ENCODE measurements at places on chromosomes 16 and 17.

DNA sequence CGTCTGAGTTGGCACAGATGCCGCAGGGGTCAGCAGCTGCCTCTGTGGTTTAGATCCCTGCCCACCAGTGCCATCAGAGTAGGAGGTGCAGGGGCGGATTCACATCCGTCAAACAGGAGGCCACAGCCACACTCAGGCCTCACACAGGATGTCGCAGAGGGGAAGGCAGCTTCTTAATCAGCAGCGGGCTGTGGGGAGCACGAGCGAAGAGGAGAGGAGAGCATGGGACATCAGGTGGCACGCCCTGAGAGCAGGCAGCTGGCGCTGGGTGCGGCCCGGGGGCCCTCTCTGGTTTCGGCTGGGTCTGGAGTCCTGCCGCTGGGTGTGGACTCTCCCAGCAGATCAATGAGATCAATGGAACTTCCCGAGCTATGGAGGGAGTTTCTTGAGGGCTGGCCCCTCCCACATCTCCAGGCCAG, 9.6 kb downstream of the LLGL2 start:
- no peak for DNase-seq

DNA sequence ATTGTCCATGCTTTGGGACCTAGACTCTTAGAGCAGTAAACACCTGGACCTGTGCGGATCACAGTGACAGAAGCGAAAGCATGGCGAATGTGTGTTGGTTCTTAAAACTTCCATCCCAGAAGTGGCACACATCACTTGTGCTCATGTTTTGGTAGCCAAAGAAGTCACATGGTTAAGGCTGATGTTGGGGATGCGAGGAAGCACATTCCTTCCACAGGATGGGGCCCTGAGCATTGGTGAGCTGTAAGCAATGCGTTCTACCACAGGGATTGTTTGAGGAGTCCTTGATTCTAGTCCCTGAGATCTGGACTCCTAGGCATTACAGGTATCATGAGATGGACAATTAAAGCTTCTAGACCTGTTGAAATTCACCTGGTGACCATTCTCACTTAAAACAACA, 375.9 kb downstream of the UTP18 start:
- DNase-seq: no peak

DNA sequence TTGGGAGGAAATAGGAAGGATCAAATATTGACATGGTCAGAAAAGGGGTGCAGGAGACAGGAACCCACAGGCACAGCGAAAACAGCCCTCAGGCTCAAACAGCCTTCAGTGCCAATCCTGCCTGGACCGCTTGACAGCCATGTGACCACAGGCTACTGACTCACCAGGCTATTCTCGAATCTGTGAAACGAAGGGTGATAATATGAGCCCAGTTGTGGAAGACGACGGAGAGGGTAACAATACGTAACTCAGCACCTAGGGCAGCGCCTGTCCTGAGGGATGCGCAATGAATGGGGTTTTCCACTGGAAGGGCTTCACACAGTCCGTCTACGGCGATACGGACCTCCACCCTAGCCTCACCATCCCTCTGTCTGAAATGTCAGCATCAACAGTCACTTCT, 117.3 kb upstream of the RCVRN start:
- DNase-seq: no peak

DNA sequence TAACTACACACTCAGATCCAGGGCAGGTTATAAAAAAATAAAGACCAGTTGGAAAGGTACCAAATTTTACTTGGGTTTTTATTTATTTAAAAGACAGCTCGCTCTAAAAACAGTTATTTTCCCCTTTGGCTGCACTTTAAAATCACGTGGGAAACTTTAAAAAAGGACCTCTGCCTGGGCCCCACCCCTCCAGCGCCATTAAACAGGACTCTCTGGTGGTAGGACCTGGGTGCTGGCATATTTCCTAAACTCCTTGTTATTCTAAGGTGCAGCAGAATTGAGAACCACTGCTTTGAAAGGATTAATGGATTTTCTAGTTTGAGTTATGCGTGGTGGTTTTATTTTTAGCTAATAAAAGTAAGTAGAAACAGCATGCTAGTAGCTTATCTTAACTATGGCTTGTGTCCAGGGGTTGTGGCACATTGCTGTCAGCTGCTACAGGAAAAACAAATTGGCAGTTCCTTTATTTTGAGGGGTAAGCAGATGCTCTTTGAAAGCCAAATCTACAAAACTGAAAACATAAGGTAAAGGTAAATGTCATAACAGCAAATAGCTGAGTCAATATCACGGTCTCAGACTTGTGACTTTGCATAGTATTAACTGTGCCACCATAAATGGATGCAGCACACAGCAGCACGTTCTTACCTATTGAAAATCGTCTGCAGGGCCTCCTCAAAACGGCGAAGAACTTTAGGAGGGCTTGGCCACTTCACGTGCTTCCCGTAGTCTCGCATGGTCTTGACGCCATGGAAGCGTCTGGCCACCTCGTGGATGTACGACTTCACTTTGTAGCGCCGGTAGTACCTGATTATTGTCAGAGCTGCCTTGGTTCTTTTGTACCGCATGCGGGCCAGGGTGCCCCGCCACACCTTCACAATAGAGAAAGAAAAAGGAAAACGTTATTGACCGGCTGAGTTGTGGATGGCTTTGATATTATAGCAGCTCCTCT, 172.0 kb downstream of the CDK5R1 start:
- DNase-seq: no peak

- DNase-seq: no peak
These were observed 401 bp downstream of the ARL16 start for GRCh38 chr17:81683208-81683583.

GRCh38 chr17:59027750-59028149, 78.9 kb downstream of the TRIM37 start:
- DNase-seq: no peak

GRCh38 chr17:42642336-42642735, 16.7 kb upstream of the TUBG2 start:
- DNase-seq: no peak

DNA sequence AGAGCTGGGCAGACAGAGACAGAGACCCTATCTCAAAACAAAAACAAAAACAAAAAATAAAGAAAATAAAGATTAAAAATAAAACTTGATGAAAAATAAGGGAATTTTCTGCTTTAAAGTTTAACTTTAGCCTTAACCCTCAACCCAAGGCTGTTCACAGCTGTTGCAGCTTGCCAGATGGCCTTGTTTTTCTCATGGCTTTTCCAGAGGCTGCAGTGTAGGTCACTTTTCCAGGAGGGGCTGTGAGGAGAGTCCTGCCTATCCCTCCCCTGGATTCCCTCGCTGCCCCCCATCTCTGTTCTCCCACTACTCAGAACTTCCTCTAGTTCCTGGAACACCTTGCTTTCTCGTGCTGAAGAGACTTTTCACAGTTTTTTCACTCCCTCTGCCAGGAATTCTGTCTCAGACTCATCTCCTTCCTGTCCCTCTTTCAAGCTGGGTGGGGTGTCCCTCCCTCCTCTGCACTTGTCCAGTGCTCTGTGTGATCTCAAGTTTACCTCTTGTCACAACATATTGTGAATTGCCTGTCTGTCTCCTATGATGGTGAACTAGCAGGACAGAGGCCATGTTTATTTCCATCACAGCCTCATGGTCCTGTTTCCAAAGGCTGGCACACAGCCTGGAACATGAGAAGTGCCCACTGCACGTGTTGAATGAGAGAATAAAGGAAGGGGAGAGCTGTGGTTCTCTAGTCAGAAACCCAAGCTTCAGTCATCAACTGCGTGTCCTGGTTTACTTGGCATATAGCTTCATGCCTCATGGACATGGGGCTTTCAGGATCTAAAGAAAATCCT, 69.9 kb upstream of the MSI2 start:
- DNase-seq: no peak

GRCh38 chr16:66226762-66227161, 139.7 kb upstream of the CDH5 start:
- DNase-seq: no peak

DNA sequence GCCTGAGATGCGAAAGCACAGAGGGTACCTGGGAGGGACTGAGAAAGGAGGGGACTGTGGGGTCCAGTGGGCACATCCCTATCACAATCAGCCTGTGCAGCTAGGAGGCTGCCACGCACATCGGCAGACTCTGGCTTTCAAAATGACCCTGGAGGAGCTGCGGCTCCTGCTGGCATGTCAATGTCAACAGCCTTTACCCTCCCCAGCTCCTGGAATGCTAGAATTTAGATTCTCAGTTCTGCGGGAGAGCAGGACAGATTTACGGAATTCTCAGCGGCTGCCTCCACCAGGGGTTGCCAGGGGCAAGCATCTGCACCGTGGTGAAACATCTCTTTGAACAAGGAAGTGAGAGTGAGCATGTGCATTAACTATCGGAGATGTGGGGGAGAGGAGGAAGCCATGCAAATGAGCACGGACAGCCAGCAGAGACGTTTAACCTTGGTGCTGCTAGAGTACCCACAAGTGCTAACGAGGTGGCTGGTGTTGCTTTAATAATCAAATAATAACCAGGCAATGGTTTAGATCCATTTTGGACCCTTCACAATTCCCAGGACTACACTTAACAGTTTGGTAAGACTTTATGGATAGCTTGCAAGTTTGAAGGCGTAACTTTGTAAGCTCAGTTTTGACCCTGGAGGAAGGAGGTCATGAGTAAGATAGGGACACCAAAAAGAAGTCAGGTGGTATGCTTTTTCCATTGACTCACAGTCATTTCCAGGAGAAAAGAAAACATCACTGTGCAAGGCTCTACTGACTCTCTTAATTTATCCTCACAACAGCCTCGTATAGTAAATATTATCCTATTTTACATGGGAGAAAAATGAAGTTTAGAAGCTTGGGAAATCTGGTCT, 54.1 kb downstream of the XYLT1 start:
- DNase-seq: peak; percentile 58

- DNase-seq: no peak
These were observed 55.7 kb downstream of the TOX3 start for GRCh38 chr16:52491216-52491615.

DNA sequence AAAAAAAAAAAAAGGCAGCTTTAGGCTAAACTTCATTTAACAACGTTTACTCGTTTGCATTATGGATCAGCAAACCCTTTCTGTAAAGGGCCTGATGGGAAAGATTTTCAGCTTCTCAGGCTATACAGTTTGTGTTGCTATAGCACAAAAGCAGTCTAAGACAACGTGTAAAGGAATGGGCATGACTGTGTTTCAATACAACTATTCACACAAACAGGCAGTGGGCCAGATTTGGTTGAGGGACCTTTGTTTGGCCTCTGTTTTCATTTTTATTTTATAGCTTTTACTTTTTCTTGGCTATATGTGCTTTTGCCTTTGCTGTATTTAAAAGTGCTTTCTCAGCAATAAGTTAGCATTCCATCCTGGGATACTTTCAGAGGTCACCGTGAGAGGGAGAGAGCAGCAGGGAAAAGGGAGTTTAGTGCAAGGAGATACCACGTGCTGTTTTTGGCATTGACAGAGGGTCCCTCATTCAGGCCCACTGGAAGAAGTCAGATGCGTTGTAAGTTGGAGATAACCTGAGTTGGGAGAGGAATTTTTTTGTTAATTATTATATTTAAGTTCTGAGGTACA, 335.6 kb downstream of the UTP18 start:
- DNase-seq: no peak

Data from fibroblast of skin of right quadriceps (primary cell).